Mammary microvascular endothelial cell (primary cell): ENCODE measurements at places on chromosomes 11 and 22. TPM values are rescaled to one million over a fixed set of nuclear protein-coding genes. Genes with fewer than 3 reads are reported as not detected.

GALNT18 gene
- 26.4 and 27.9 TPM in 2 replicates for total RNA-seq

CARD18 gene
- not detected in 2 replicates for total RNA-seq

GGT5 gene
- total RNA-seq = 7.4 and 8.3 TPM in 2 replicates

MEI1 gene
- total RNA-seq = 0.54 and 2.2 TPM in 2 replicates

RASL10A gene
- total RNA-seq = 0.07 and 0.20 TPM in 2 replicates

SPDYC gene
- not detected in 2 replicates for total RNA-seq

OR56A1 gene
- not detected in 2 replicates for total RNA-seq

CST6 gene
- total RNA-seq = 0.20 and 0.25 TPM in 2 replicates

SLC17A6 gene
- total RNA-seq = not detected in 2 replicates

ACCS gene
- total RNA-seq = 2.5 and 3.2 TPM in 2 replicates

THOC5 gene
- total RNA-seq = 33.9 and 38.8 TPM in 2 replicates

IL10RA gene
- total RNA-seq = 0.54 TPM in 1 of 2 replicates, not detected in the other

IFITM10 gene
- total RNA-seq = 0.20 TPM in 2 replicates

GRAMD1B gene
- 21.3 and 23.7 TPM in 2 replicates for total RNA-seq
